ENCODE measurements at places on chromosomes 3 and 15. TPM values are rescaled to one million over a fixed set of nuclear protein-coding genes. Genes with fewer than 3 reads are reported as not detected.

CIP2A gene
- total RNA-seq: 3.8 TPM

GUCA1C gene
- not detected for total RNA-seq

CPN2 gene
- total RNA-seq: not detected

ATP13A5 gene
- not detected for total RNA-seq

ITIH1 gene
- total RNA-seq: not detected

FILIP1L gene
- 28.5 TPM for total RNA-seq

CLCN2 gene
- 2.2 TPM for total RNA-seq

POLG gene
- total RNA-seq: 45.5 TPM

BCHE gene
- total RNA-seq: 54.6 TPM

EXD1 gene
- total RNA-seq: not detected

TLR9 gene
- total RNA-seq: under 0.01 TPM

RPL4 gene
- total RNA-seq: 4,701 TPM

PRSS50 gene
- not detected for total RNA-seq

DNAJB8 gene
- total RNA-seq: not detected

LTK gene
- total RNA-seq: not detected

SLC27A2 gene
- total RNA-seq: not detected

TNNC1 gene
- total RNA-seq: 1.2 TPM

DNASE1L3 gene
- total RNA-seq: 0.35 TPM

RGMA gene
- total RNA-seq: 17.7 TPM

TEX55 gene
- total RNA-seq: not detected

UROC1 gene
- not detected for total RNA-seq
